SK-N-SH treated with all-trans-retinoic acid at 6 μM for 48 hours (cell line): ENCODE measurements at places on chromosomes 12 and 14.

DNA sequence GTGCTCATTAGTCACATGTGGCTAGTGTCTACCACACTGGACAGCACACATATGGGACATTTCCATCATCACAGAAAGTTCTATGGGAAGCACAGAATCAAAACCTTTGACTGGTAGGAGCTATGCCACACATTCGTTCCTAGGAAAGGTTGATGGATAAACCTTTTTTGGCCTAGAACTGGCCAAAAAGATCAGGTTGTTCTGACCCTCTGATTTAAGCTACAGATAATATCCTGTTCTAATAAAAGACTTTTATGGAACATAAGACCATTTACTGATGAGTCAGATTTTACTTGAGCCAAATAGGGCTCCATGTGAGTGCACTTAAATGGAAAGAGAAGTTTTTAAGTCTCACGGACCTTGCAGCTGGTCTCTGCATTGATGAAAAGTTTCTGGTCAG is 143.2 kb downstream of the SLC15A4 start:
- ATAC-seq: no peak

DNA sequence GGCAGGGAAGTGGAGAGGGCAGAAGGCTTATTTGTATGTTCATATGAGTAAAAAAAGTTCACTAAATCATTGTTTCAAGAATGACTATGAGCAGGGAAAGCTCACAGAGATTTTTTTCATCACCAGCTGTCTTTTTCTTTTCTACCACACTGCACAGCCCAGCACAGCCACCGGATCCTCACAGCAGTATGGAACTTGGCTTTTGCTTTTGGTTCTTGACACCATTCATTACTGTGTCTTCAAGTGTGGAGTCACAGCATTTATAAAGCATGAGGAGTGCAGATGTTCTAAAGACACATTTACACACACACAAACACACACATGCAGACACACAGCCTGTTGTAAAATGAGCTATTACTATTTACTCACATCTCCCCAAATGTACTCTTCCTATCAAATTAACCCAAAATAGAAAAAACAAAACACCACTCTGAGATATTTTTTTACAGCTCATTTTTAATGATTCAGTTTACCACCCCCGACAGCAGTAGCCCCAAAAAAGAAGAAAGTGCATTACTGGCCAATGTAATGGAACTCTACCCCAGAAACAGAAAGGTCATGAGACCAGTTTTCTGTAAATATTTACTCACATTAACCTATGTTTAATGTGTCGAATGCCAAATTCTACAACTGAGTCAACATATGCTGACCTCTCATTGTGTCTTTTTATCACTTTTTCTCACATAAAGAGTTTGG is 60.5 kb downstream of the BTG1 start:
- no peak for ATAC-seq

- ATAC-seq: no peak
These were observed 86.0 kb upstream of the ZFP36L1 start for GRCh38 chr14:68878908-68879307.

- peak; percentile 97 for ATAC-seq
These were observed 60.2 kb upstream of the FERMT2 start for GRCh38 chr14:53011053-53011462.
